ENCODE measurements at places on chromosomes 5 and 9. TPM values are rescaled to one million over a fixed set of nuclear protein-coding genes. Genes with fewer than 3 reads are reported as not detected.

- no peaks in the 10 kb centered on the region for H3K36me3 ChIP-seq
- H3K27me3 ChIP-seq, result peaks cover 19% of the 10 kb centered on the region
- no peaks in the 10 kb centered on the region for H3K4me1 ChIP-seq
- DNase-seq, result no peak
- H3K4me3 ChIP-seq, result no peak overlapping the region
Observed at GRCh38 chr9:21656776-21657674, 145.4 kb upstream of the MTAP start.

NR4A3 gene
- 1.2 TPM for total RNA-seq

- H3K36me3 ChIP-seq, result peaks cover 8% of the 10 kb centered on the region
- no peak overlapping the region for H3K4me3 ChIP-seq
- no peak for DNase-seq
- H3K4me1 ChIP-seq, result peaks cover 10% of the 10 kb centered on the region
Observed at GRCh38 chr5:80711938-80712337, 57.2 kb upstream of the DHFR start.

DNA sequence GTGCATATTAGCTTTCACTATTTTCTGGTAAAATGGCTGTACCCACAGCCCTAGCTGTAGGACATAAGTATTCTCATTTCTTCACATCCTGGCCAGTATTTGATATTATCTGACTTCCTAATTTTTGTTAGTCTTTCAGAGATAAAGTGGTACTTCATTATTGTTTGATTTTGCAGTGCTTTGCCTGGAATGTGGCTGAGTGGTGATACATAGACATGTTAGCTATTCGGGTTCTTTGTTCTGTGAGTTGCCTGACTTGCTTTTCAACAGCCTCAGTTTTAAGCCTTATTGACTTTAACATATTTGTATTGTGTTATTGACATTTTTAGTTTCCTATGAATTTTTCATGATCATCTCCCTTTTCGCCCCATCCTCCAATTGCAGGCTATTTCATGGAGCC lies 161.1 kb downstream of the GABBR2 start:
- H3K4me3 ChIP-seq, result no peak overlapping the region
- H3K27me3 ChIP-seq, result peaks cover 27% of the 10 kb centered on the region
- no peak for DNase-seq
- H3K36me3 ChIP-seq, result no peaks in the 10 kb centered on the region
- H3K27ac ChIP-seq, result no peak overlapping the region

TXNDC8 gene
- total RNA-seq, result not detected

- H3K27me3 ChIP-seq, result no peaks in the 10 kb centered on the region
- no peak overlapping the region for H3K27ac ChIP-seq
- DNase-seq, result no peak
- no peak overlapping the region for H3K4me3 ChIP-seq
- no peaks in the 10 kb centered on the region for H3K36me3 ChIP-seq
Observed at GRCh38 chr5:129973716-129974426, 69.6 kb downstream of the CHSY3 start.

SOX30 gene
- not detected for total RNA-seq

- DNase-seq, result no peak
- H3K4me1 ChIP-seq, result peaks cover 8% of the 10 kb centered on the region
- H3K36me3 ChIP-seq, result no peaks in the 10 kb centered on the region
- H3K27ac ChIP-seq, result no peak overlapping the region
- no peak overlapping the region for H3K4me3 ChIP-seq
- peaks cover 10% of the 10 kb centered on the region for H3K27me3 ChIP-seq
Observed at GRCh38 chr9:70947086-70947485, 174.3 kb downstream of the TRPM3 start.

DNA sequence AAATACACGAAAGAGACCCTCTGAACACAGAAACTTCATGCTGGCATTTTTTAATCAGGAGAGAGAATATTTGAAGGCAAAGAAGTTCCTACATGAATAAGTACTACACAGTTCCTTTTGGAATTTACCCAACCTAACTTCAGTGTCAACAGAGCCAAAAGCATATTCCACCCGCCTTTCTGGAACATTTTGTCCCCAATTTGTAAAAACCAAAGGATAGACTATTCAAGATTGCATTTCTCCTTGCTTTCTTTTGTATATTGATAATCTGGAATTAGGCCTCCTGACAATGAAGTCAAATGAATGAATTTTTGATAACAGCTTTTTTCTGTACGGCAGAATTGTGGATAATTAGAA lies 39.4 kb upstream of the TRAF1 start:
- peaks cover 22% of the 10 kb centered on the region for H3K4me1 ChIP-seq
- DNase-seq, result no peak
- H3K36me3 ChIP-seq, result peaks cover 8% of the 10 kb centered on the region
- no peak overlapping the region for H3K4me3 ChIP-seq
- H3K27ac ChIP-seq, result peak overlapping the region; percentile 62

DNA sequence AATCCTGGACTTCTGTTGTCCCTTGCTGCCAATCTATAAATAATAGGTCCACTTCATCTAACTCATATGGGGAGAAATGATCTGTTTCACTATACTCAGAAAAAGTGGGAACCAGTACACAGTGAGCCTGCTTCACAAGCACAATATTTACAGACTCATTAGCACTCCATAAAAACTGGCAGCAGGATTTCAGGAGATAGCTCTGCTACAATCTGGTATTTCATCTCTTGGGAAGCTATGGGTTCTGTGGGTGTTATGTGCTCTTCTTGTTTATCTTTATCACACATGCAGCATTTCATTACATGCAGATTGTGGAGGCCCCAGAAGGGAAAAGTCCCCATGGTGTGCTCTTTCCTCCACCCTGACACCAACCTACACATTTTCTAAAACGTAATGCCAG lies 33.2 kb downstream of the UGT3A2 start:
- no peaks in the 10 kb centered on the region for H3K36me3 ChIP-seq
- H3K27ac ChIP-seq, result no peak overlapping the region
- H3K4me3 ChIP-seq, result no peak overlapping the region
- peaks cover 7% of the 10 kb centered on the region for H3K27me3 ChIP-seq
- H3K4me1 ChIP-seq, result no peaks in the 10 kb centered on the region

SLC1A3 gene
- 1.3 TPM for total RNA-seq

DNA sequence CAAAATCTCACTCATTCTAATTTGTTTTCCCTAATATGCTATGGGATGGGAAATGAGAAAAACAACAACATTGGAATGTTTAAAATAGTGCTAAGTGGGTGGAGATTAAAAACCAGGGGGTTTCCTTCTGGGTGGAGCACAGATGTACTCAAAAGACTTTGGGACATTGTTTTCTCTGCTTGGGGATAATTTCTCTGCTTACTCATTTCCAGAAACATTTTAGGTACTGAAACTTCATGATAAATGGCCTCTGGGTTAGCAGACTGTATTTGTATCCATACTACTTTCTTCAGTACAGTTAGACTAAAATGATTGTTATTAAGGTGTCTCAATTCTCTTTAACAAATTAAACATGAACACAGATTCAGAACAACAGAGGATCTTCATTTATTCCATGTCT lies 17.4 kb downstream of the ELOVL7 start:
- no peaks in the 10 kb centered on the region for H3K36me3 ChIP-seq
- H3K27me3 ChIP-seq, result peaks cover 12% of the 10 kb centered on the region

PCDHGA9 gene
- total RNA-seq, result 0.97 TPM

- peaks cover 52% of the 10 kb centered on the region for H3K4me1 ChIP-seq
- no peaks in the 10 kb centered on the region for H3K27me3 ChIP-seq
- peak overlapping the region; percentile 74 for H3K4me3 ChIP-seq
- peak; percentile 95 for DNase-seq
- peaks cover 10% of the 10 kb centered on the region for H3K36me3 ChIP-seq
- H3K27ac ChIP-seq, result peak overlapping the region; percentile 98
Observed at GRCh38 chr5:179819296-179820126, 1.2 kb upstream of the SQSTM1 start.

NPR3 gene
- total RNA-seq, result 315 TPM

DNA sequence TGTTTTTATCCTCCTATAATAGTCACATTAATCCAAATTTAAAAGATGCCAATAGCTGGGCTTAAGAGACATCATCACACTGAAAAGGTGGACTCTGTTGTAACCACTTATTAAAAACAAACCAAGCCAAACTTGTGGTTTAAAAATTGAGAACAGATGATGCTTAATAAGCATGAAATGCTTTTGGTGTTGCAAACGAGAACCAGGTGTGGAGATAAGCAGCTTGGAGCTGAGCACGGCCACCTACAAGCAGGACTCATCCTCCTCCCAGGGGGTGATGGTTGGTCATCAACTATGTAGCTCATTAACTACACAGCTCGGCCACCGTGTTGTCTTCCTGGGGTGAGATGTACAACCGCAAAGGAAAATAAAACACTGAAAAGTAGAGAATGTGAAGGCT lies 154.4 kb downstream of the NPR3 start:
- H3K4me1 ChIP-seq, result peaks cover 12% of the 10 kb centered on the region
- H3K27me3 ChIP-seq, result no peaks in the 10 kb centered on the region
- no peak for DNase-seq
- peaks cover 10% of the 10 kb centered on the region for H3K36me3 ChIP-seq
- H3K27ac ChIP-seq, result no peak overlapping the region

- peaks cover 43% of the 10 kb centered on the region for H3K4me1 ChIP-seq
- peak overlapping the region; percentile 29 for H3K27ac ChIP-seq
- DNase-seq, result no peak
- H3K36me3 ChIP-seq, result no peaks in the 10 kb centered on the region
- no peak overlapping the region for H3K4me3 ChIP-seq
Observed at GRCh38 chr5:15834596-15835245, 334.7 kb downstream of the FBXL7 start.

DNA sequence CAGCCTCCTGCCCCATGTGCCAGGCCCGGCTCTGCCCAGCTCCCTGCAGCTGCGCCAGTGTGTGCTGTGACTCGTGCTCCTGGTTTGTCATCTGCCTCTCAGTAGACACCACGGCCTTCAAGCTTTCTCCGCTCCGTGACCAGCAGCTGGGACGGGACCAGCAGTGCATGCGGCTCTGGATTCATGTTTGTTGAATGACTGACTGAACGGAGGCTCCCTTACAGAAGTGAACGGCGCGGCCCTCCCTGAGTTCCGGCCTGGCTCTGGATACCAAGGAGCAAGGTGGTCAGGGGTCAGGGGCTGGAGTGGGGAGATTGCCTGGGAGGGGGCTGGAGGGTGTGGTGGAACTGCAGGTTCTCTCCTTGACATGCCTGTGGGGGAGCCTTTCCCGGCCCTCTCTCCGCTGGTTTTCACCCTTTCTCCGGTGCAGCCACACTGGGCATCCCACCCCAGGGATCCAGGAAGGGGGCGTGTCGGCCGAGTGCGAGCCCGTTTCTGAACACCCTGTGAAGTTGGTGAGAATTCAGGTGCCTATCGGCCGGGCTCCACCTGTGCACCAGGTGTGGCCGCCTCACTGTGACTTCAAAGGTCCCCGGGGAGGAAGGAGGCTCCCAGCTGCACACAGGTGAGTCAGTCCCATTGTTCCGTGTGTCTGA lies 11.1 kb upstream of the CEP72 start:
- H3K27me3 ChIP-seq, result peaks cover 39% of the 10 kb centered on the region
- no peak overlapping the region for H3K4me3 ChIP-seq
- peak; percentile 75 for DNase-seq
- no peaks in the 10 kb centered on the region for H3K4me1 ChIP-seq

DNA sequence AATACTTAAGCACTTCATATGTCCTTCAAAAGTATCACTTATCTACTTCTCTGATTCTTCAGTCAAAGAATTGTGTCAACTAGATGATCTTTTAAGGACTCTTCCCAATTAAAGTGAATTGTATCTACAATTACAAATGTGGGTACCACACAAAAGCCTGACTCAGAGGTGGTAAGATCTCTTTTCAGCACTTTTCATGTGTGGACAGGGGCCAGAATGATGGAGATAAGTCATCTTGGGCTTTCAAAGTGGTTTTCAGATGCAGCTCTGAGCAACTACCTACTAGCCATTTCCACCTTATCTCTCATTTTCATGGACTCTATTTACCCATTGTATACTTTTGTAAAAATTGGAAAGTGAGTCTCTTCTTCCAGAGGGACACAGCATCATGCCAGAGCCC lies 8.4 kb downstream of the COX7C start:
- H3K27ac ChIP-seq, result no peak overlapping the region
- peaks cover 29% of the 10 kb centered on the region for H3K27me3 ChIP-seq
- H3K36me3 ChIP-seq, result peaks cover 10% of the 10 kb centered on the region
- no peak overlapping the region for H3K4me3 ChIP-seq

C9orf50 gene
- 0.39 TPM for total RNA-seq

CLK4 gene
- 19.9 TPM for total RNA-seq

BHMT gene
- not detected for total RNA-seq

GRCh38 chr9:73020877-73021276 lies 68.0 kb upstream of the ALDH1A1 start:
- H3K36me3 ChIP-seq, result no peaks in the 10 kb centered on the region
- H3K4me3 ChIP-seq, result no peak overlapping the region
- peaks cover 5% of the 10 kb centered on the region for H3K4me1 ChIP-seq
- H3K27me3 ChIP-seq, result peaks cover 20% of the 10 kb centered on the region
- DNase-seq, result no peak

GRCh38 chr9:110555551-110556331 lies 23.8 kb downstream of the SVEP1 start:
- no peaks in the 10 kb centered on the region for H3K36me3 ChIP-seq
- no peaks in the 10 kb centered on the region for H3K27me3 ChIP-seq

DNA sequence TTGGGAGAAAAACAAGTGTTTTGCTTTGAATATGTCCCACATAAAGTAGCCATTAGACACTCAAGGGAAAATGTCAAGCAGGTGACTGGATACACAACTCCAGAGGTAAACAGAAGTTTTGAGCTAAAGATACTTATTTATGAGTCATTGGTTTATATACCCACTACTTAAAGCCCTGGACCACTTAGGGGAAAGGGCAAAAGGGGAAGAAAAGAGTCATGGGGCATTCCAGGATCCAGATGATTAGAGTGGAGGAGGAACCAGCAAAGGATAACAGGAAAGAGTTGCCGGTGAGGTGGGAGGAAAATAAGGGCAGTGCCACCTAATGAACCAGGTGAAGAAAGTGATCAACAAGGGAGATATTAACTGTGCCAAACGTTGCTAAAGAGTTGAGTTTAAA lies 254.2 kb upstream of the NR4A3 start:
- H3K27ac ChIP-seq, result no peak overlapping the region
- H3K4me1 ChIP-seq, result no peaks in the 10 kb centered on the region
- no peak for DNase-seq

DNA sequence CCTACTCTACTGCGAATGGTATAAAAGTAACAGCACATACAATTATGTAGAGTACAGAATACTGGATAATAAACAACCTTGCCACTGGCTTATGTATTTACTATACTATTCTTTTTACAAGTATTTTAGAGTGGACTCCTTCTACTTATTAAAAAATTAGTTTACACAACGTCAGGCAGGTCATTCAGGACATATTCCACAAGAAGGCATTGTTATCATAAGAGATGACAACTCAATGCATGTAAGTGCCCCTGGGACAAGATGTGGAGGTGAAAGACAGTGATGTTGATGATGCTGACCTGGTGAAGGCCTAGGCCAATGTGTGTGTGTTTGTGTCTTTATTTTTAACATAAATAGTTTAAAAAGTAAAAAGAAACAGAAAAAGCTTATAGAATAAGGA lies 421.7 kb downstream of the CDH12 start:
- H3K27me3 ChIP-seq, result no peaks in the 10 kb centered on the region
- H3K36me3 ChIP-seq, result no peaks in the 10 kb centered on the region
- no peak for DNase-seq
- H3K4me1 ChIP-seq, result no peaks in the 10 kb centered on the region
- H3K27ac ChIP-seq, result no peak overlapping the region
- no peak overlapping the region for H3K4me3 ChIP-seq

GABRA1 gene
- total RNA-seq, result not detected

SPATA31A1 gene
- not detected for total RNA-seq

GRCh38 chr5:14341571-14342230 lies 198.6 kb downstream of the TRIO start:
- H3K4me1 ChIP-seq, result peaks cover 63% of the 10 kb centered on the region
- H3K36me3 ChIP-seq, result peaks cover 16% of the 10 kb centered on the region
- H3K27me3 ChIP-seq, result no peaks in the 10 kb centered on the region
- H3K27ac ChIP-seq, result peak overlapping the region; percentile 43

Data from chondrocyte (in vitro differentiated cells).